ENCODE measurements at places on chromosomes 3 and 15.

DNA sequence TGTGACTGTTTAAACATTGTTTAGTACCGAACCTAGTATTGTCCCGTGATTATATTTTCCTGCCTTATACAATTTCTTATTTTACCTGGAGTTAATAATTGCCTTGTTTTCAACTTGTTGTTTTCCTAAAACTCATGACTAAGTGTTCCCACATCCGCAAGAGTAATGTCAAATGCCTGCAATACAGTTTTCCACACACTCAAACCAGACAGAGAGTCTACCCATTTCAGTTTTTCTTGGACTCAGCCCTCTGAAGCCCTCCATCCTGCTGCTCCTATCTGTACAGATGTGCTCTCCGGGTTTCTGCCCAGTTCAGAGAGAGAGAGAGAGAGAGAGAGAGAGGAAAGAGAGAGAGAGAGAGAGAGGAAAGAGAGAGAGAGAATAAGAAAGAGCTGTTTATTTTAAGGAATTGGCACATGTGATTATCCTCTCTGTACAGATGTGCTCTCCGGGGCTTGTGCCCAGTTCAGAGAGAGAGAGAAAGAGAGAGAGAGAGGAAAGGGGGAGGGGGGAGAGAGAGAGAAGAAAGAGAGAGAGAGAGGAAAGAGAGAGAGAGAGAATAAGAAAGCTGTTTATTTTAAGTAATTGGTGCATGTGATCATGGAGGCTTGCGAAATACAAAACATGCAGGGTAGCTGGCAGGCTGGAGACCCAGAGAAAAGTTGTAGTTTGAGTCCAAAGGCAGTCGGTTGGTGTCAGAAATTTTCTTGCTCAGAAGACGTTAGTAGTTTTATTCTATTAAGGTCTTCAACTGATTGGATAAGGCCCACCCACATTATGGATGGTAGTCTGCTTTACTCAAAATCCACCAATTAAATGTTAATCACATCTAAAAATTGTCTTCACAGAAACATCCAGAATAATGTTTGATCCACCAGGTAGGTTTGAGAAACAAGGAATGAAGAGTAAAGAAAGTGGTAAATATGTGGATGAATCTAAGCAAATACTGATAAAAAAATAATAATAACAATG, 104.1 kb upstream of the GOLGA8J start:
- no peak for DNase-seq

DNA sequence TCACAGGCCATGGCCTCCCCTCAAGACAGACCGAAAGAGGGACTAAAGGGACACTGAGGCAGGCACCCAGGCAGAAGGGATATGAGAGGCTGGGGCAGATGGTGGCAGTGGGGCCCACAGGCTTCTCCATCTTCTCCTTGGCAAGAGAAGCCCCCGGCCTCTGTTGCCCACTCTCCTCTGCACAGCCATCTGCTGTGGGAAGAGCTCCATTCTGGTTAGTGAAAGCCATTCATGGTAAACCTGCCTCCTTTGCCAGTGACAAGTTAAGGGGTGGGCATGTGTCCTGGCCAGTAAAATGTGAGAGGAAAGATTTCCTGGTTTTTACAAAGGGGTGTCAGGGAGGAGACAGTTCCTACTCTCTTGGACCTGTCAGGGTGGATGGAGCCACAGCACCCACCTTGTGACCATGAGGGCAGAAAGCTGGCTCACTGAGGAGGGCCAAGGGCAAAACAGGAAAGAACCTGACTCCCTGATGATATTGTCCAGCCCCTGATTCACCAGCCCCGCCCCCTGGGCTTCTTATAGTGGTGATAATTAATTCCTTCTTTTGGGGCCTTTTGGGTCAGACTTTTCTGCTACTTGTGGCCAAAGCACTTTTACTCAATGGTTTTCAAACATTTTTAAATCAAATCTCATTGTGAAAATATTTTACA, 130.4 kb upstream of the SMAD3 start:
- DNase-seq: no peak

- peak; percentile 88 for DNase-seq
These were observed at the start of gene GRAMD1C for GRCh38 chr3:113838631-113839209. Gene GRAMD1C, plus strand, starts transcription at chr3:113838788. Its CDS starts 122 bp downstream, at chr3:113838910.

DNA sequence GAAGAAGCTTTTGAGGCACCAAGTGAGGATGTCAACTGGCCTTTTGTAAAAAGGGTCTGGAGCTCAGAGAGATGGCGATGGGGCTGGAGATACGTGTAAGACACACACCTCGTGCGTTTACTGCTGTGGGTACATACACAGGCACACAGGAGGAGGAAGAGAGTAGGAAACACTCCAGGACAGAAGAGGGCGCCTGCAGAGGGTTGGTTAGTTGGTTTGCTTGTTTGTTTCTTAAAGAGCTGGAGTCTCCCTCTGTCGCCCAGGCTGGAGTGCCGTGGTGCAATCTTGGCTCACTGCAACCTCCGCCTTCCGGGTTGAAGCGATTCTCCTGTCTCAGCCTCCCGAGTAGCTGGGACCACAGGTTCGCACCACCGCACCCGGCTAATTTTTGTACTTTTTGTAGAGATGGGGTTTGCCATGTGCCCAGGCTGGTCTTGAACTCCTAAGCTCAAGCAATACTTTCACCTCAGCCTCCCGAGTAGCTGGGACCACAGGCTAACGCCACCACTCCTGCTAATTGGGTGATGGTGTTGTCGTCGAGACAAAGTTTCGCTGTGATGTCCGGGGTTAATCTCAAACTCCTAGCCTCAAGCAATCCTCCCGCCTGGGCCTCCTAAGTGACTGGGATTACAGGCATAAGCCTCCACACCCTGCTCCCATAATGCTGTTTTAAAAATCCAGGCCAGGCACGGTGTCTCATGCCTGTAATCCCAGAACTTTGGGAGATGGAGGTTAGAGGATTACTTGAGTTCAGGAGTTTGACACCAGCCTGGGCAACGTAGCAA, 1.3 kb upstream of the PRR20G start:
- no peak for DNase-seq

DNA sequence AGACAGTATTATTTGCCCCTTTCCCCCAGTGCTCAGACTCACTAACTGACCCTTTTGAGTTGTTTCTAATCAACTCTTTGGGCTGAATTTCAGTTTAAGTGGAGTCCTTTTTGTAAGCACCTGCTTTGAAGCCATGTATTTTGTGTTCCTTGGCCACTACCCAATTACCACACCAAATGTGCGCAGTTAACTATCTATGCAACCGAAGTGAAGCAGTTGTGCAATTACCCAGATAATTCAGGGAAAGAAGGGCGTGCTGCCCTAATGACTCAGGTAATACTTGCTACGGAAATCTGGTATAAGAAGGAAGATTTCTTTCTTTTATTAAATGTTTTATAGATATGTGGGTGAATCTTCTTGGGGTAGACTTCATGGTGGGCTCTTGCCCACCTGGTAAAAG, 371.9 kb upstream of the TBL1XR1 start:
- no peak for DNase-seq
